ENCODE measurements at places on chromosomes 3 and 15.
A peak's percentile ranks its signal among the peaks of the same experiment; 100 is the strongest.

GRCh38 chr15:99504071-99504822 lies 61.5 kb upstream of the MEF2A start:
- DNase-seq, result no peak

DNA sequence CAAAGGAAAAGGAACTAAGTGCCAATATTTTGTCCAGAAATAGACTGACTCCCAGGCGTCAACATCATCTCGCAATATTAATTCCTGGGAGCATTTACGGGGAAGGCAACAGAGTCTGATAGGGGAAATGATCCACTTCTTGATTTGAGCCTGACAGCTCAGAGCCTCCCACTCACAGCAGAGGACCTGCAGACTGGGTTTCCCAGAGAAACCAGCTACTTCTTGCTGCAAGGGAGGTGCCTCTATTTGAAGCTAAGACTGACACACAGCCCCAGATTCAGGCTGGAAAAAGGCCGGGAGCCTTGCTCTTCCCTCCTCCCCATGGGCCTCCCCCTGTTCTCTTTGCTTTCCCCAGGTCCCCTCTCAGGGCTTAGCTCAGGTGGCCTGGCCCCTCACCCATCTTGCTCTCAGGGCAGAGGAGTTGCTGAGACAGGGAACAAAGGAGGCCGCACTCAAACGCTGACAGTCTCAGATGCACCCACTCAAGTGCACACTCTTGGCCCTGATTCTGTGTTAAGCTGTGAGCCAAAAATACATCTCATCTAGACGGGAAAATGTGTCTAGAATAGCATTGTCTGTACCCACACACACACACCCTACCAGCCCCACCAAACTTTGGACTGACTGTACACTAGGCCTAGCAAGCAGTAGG lies 49.8 kb upstream of the DCLK3 start:
- no peak for DNase-seq

- no peak for DNase-seq
These were observed 328.4 kb upstream of the UMPS start for GRCh38 chr3:124401843-124402242.

DNA sequence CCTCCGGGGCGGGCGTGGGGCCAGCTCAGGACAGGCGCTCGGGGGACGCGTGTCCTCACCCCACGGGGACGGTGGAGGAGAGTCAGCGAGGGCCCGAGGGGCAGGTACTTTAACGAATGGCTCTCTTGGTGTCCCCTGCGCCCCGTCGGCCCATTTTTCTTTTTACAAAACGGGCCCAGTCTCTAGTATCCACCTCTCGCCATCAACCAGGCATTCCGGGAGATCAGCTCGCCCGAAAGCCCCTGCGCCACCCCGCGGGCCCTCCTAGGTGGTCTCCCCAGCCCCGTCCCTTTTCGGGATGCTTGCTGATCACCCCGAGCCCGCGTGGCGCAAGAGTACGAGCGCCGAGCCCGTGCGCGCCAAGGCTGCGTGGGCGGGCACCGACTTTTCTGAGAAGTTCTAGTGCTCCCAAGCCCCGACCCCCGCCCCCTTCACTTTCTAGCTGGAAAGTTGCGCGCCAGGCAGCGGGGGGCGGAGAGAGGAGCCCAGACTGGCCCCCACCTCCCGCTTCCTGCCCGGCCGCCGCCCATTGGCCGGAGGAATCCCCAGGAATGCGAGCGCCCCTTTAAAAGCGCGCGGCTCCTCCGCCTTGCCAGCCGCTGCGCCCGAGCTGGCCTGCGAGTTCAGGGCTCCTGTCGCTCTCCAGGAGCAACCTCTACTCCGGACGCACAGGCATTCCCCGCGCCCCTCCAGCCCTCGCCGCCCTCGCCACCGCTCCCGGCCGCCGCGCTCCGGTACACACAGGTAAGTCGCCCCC lies at the start of gene THBS1:
TSS of gene THBS1 (plus strand) at position 595 of the 757 bp plus-strand sequence. CDS start 779 bp downstream, outside the sequence.
- DNase-seq, result peak; percentile 80

- no peak for DNase-seq
These were observed 28.6 kb upstream of the IL16 start for GRCh38 chr15:81168131-81168526.

DNA sequence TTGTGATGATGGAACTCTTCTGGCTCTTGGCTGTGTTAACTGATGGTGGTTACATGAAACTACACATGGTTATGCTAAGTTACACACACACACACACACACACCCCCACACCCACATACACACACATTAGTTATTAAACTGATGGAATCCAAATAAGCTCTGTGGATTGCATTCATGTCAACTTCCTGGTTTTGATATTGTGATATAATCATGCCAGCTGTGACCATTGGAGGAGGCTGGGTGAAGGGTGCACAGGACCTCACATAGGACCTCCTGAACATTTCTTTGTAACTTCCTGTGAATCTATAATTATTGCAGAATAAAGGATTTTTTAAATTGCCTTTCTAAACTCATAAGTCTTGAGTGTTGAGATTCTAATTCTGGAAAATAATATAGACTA lies 58.9 kb upstream of the LIMD1 start:
- no peak for DNase-seq

GRCh38 chr3:188488801-188489200 lies 334.8 kb downstream of the LPP start:
- DNase-seq, result no peak

GRCh38 chr3:128338536-128339330 lies 128.0 kb downstream of the DNAJB8 start:
- no peak for DNase-seq

DNA sequence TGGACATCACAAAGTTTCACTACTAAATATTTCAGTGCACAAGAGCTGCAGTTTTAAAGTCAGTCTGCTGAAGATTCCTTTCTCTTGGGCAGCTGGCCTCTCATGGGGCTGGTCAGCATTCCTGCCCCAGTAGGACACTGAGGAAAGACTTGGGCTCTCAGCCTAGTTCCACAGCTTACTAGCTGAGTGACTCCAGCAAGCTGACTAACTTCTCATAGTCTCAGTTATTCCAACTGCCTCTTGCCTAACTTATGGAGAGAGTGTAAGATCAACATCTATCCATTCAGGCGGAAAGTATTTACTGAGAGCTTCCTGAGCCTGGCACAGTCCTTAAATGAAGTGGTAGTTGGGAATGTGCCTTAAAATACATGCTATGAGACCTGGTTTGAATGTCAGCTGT lies 27.0 kb downstream of the TM4SF4 start:
- peak; percentile 49 for DNase-seq

GRCh38 chr15:66613743-66614142 lies 47.9 kb upstream of the LCTL start:
- no peak for DNase-seq

DNA sequence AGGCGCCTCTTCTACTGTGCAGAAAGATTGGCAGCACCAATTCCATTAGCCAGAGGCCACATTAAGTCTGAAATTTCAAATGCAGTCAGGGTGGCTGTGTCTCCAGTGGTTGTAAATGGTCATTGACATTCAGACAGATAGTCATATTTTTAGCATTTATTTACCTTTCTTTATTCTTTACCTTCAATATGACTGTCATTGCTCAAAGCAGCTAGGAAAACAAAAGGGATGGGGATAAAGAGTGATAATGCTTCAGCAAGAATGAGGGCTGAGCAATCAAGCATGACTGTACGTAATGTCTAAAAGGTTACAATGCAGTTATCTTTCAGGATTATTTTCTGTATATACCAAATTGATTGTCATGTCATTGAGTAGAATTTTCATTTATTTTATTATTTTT lies 360.4 kb downstream of the EFHB start:
- DNase-seq, result no peak

- DNase-seq, result peak; percentile 38
These were observed 50.0 kb upstream of the NMD3 start for GRCh38 chr3:161171113-161171512.

DNA sequence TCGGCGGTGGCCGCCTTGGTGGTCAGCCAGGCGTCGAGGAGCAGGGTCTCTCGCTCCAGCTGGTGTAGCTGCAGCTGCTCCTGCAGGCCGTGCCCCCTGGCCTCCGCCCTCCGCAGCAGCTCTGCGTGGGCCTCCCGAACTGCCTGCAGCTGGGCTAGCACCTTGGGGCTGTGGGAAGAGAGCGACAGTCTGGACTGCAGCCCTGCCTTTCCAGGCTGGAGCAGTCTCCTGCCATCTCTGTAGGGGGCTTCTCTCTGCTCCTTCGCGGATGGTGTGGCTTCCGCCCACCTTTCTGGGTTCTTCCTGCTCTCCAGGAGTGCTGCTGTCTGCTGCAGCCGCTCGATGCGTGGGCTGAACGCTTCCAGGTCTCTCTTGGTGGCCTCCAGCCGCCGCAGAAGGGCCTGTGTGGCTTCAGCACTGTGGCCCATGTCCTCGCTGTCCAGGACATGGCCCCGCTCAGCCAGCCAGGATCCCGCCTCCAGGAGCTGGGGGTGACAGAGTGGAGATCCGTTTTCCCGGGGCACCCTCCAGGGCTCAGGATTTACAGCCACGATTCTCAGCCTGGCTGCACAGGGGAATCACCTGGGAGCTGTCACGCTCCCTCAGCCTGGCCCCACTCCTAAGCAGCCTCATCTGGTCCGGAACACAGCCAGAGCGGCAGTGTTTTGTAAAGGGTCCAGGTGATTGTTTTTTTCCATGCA lies 16.8 kb downstream of the PLA2G4B start:
- DNase-seq, result no peak

GRCh38 chr3:40216471-40216870 lies 93.0 kb upstream of the EIF1B start:
- DNase-seq, result no peak

- no peak for DNase-seq
These were observed 365.1 kb upstream of the SLCO3A1 start for GRCh38 chr15:91488452-91488851.

DNA sequence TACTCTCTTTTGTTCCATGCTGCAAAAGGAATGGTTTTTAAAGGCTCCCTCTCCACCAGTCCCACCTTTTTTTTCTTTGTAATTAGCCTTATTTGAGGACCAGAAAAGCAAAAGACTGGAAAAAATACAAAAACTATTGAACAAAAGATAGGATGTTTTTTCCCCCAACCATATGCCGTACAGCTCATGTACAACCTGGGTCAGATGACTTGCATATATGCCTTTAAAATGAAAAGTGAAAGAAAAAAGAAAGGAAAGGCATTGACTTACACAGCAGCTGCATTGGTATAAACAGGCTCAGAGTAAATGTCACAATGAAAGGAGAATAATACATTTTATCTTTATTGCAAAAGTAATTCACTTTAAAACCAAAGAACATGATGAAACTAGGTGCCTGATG lies 69.5 kb upstream of the CMC1 start:
- DNase-seq, result no peak

DNA sequence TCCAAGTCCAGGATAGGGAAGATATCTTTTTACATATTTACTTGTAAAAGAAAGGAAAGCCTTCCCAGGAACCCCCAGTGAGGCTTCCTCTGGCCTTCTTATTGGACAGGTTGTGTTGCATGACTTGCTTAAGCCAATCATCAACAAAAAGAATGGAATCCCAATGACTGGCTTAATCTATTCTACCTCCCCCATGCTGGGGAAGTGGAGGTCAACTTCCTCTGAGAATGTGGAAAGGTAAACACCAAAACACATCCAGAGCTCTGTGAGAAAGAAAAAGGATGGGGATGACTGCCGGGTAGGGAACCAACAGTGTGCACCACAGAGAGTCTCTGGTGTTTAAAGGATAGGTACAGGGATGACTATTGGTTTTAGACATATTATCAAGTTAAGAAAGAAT lies 25.1 kb downstream of the TNIK start:
- DNase-seq, result no peak
